ENCODE measurements at places on chromosomes 3 and 15.

DNA sequence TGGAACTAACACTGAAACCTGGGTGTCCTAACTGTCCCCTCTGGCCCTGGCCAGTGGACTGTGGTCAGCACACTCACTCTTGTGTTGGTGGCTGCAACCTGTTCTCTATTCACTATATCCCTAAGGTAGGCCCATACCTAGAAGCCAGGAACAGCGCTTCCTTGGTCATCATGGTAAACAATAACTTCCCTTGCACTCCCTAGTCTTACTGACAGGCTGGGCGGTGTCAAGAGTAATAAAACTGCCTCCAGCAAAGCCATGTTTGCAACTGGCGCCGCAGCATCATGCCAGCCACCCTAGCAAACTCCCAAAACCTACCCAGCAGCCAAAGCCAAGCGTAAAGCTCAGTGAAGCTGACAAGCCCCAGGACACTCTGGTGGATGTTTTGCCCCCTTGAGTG, 63.1 kb upstream of the TSEN2 start:
- DNase-seq = no peak

GRCh38 chr3:186298876-186299275, 63.2 kb downstream of the DGKG start:
- no peak for DNase-seq

- no peak for DNase-seq
Observed at GRCh38 chr3:120396469-120396868, 47.3 kb upstream of the LRRC58 start.

DNA sequence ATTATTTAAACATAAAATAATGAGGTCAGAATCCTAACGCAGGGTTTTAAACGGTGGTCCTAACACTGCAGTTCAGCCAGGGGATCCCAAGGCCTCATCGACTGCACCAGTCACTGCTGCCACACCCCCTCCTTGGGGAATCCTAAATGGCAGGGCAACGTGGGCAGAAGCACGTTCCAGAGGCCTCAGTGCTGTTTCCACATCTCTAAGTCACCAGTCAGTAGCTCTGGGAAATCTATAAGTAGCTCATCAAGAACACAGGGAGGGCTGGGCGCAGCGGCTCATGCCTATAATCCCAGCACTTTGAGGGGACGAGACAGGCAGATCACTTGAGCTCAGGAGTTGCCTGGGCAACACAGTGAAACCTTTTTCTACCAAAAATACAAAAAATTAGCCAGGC, 47.5 kb downstream of the PRTG start:
- DNase-seq = no peak

GRCh38 chr15:75943713-75944215, 40.1 kb downstream of the FBXO22 start:
- DNase-seq = no peak

- DNase-seq = no peak
Observed at GRCh38 chr3:172138193-172138537, 98.8 kb downstream of the FNDC3B start.

DNA sequence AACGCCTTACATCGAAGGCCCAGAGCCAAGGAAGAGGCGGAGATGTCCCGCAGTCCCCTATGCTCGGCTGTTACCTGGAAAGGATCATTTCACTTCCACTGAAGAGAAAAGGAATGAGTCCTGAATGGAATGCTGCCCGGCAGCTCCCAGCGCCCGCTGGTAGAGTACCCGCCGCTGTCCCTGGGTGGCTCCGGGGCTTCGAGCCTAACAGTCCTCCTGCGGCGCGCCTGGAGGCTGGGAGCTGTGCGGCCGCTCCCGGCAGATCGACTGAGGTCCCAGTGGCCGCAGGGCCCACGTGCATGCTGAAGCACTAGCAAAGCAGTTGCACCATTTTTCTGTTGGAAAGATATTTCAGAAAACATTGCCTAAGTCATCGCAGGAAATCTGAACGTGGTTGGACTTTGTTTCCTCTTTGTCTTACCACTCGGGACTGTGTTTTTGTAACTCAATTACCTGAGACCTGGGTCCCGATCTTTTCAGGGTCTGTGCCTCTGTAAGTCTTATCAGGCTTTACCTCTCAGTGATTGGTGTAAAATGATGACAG, 984 bp downstream of the RNU6-1 start:
- DNase-seq = no peak

GRCh38 chr15:96629511-96629910, 299.0 kb downstream of the NR2F2 start:
- no peak for DNase-seq

GRCh38 chr3:129425213-129425612, 3.2 kb downstream of the EFCAB12 start:
- no peak for DNase-seq

GRCh38 chr3:131804565-131805133, 230.2 kb downstream of the CPNE4 start:
- DNase-seq = no peak

DNA sequence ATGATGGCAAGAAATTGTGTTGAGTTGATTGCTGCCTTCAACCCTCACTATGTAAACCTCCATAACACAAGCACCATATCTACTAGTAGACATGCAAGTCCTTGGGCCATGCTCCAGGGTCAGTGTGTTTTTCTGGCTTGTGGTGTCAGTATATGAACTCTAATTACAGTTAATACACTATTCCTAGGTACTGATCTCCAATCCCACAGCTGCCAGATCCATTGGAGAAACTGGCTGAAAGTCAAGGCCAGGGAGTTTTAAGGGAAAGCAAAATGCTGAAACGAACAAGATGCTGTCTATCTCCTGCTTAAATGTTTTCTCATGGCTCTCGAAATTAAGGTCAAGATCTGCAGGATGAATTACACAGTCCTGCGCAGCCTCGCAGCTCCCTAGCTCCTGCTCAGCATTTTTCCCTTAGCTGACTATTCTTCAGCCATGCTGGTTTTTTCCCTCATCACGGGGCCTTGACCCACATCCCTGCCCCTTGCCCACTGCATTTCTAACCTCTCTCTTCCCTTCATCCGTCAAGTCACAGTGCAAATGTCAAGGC, 425.0 kb upstream of the ADAMTS9 start:
- DNase-seq = no peak

DNA sequence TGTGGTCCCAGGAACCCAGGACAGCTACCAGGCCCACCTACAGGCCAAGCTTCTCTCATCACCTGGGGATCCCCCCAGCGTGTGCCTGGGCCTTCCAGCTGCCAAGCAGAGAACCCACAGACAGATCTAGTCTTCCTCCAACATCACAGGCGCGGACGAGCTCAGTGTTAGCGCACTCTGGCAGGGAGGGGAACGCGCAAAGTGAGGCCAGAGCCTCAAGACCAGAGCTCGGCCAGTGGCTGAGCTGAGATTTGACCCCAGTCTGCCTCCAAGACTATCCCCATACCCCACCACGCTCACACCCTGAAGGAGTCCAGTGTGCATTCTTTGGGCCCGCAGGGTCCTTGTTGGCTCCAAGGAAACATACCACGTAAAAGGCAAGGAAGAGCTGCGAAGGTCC, 5.1 kb downstream of the MFGE8 start:
- no peak for DNase-seq

GRCh38 chr3:52246728-52247408, 1.3 kb downstream of the PPM1M start:
- no peak for DNase-seq

DNA sequence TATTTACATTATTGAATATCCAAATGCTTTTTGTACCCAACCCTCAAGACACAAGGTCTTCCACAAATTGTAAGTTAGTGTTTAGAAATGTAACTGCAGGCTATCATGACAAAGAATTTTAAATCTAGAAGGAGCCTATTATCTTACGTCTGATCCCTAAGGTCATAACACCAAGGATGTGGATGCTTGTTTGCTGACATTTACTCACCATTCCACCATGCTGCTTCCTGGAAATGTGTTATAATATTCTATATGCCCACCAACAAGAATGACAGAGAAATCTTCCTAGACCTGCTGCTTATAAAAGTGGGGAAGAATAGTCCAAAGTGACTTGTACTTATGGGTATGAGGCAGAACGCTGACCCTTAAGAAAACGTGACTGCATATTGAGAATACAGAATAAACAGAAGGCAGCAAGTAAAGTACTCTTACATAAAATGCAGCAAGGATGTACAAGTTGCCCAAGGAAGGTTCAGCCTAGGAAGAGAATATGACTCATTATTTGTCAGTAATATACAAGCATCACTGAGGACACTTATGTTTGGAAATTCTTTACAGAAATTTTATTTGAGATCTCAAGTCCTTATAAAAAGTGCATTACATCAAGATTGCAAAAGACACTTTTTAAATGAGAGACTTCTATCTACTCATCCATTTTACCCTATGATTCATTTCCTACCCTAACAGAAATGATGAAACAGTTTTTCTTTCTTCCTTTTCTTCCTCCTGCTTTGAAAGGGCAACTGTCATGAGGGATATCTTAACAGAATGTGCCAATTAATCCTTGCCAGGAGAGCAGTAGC, 59.6 kb downstream of the ESYT3 start:
- peak; percentile 31 for DNase-seq

- DNase-seq = no peak
Observed at GRCh38 chr15:38229705-38230310, 22.8 kb upstream of the SPRED1 start.

DNA sequence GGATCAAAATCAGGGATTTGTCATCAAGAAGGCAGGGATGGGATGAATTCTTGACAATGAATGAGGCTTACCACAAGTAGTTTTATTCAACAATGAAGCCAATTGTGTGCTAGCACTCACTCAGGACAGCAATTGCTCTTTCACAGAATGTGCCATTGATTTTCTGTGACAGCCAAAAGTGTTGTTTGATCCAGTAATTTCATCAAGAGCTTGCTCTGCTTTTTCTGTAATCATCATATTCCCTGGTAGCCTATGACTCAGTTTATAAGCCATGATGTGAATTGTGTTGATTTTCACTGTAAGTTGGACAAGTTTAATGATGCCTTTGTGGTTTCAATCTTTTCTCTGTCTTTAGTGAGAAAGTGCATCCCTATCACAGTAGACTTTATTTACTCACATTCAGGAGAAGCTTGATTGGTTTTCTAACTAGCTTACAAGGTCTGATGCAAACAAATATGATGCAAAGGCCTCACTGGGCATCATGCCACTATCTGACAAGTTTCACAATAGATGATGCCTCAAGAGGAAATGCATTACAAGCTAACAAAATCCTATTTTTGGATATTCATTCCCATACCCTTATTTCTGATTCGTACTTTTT, 13.6 kb upstream of the CSRNP1 start:
- DNase-seq = peak; percentile 23

DNA sequence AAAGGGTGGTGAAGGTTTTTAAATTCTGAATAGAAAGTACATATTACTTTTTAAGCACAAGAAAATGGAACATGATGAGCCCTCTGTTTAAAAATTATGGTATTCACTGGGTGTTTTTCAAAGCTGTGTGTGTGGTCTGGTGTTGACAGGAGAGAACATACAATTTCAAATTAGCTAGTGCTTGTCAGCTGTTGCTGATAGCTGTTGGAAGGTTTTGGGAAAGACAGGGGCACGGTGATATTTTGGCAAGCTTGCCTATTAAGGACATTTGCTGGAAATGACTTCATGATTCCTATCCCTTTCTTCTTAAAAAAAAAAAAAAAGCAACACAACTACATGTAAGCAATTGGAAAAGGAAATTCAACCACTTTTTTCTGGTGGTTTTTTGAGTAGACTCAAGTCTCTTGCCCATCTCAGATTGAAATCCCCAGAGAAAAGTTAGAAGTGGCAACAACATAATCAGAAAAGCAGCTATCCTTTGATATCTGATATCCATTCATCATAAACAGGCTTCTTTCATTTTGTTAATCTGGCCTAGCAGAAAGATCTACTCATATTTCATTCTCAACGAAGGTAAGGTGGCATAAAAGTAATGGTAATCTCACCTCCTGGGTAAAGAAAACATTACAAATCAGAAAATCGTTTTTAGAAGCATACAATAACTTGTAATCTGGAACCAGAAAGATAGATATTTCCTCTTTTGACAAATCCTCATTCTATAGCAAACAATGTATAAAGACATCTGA, 130.0 kb downstream of the RBMS3 start:
- DNase-seq = no peak

GRCh38 chr3:179450901-179451264, 387 bp downstream of the GNB4 start:
- DNase-seq = no peak

DNA sequence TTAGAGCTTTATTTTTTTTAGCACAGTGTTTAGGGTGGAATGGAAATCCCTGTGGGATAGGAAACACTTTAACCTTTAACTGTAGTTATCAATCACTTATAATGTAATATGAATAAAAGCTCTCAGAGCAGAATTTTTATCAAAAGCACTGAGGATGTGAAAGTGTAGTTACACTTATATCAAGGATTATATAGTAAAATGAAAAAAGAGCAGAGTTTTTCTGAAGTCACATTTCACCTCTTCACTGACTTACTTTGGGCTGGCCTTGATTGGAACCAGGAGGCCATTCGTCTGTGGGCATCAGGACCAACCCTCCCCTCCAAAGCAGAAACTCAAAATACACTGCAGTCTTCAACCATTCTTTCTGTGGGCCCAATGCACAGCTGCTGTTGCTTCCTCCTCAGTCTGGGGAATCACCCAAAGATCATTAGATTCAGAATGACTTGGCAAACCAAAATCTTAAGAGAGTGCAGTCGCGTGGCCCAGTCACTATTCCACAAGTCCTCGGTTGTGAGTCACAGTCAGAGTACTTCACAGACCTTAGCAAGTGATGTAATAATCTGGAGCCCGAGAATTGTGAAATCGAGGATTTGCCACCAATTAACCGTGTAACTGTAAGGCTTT, 132.6 kb upstream of the COL8A1 start:
- DNase-seq = peak; percentile 10

- DNase-seq = no peak
Observed at GRCh38 chr3:186366206-186366605, 4.2 kb upstream of the DGKG start.

GRCh38 chr15:87873516-87873915, 383.0 kb downstream of the NTRK3 start:
- DNase-seq = no peak

DNA sequence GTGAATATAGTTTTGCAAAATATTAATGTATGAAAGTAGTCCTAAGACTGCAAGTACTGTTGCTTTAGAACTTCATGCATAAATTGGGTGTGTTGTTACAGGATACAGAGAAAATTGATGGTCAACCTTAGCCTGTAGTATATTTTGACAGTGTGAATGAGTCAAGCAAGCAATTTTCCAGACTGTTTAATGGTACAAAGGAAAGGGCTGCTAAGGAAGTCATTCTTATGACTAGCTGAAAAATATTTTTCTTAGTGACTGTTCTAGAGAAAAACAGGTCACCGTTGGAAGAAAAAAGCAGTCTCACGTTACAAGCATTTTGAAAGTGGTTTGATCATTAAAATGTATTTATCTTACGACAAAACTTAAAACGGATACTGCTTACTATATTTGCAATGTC, 49.2 kb downstream of the MBNL1 start:
- no peak for DNase-seq

DNA sequence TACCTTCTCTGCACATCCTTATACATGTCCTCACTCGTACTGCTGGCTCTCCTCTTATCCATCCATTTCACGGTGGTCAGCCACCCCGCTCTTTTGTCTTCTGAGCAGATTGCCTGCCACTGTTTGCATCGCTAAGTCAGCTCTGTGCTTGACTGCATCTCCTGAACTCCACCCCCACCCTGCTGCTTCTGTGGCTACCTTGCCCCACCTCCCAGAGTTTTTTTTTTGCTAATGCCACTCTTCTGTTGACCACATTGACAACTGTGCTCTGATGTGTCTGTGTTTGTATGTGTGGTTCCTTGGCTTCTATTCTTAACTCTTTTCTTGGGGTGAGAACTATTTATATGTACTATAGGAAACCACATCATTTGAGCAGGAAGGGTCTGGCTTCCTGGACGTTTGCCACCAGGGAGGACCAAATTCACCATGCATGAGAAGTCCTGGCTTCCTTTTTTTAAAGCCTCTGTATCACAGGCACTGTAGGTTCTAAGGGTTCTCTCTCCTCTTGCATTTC, 12.8 kb upstream of the MTMR10 start:
- DNase-seq = no peak
